ENCODE measurements at places on chromosomes 12 and 14.
A peak's percentile ranks its signal among the peaks of the same experiment; 100 is the strongest.

GRCh38 chr14:103729496-103730448, 14.2 kb downstream of the ZFYVE21 start:
- DNase-seq, result no peak

- no peak for DNase-seq
These were observed 286.6 kb upstream of the PWP1 start for GRCh38 chr12:107399046-107399445.

GRCh38 chr12:124767066-124767821, 96.4 kb downstream of the SCARB1 start:
- peak; percentile 51 for DNase-seq

GRCh38 chr12:10190558-10191388, 11.9 kb downstream of the TMEM52B start:
- DNase-seq, result no peak

- no peak for DNase-seq
These were observed 76.4 kb upstream of the GALNT9 start for GRCh38 chr12:132405742-132406251.

DNA sequence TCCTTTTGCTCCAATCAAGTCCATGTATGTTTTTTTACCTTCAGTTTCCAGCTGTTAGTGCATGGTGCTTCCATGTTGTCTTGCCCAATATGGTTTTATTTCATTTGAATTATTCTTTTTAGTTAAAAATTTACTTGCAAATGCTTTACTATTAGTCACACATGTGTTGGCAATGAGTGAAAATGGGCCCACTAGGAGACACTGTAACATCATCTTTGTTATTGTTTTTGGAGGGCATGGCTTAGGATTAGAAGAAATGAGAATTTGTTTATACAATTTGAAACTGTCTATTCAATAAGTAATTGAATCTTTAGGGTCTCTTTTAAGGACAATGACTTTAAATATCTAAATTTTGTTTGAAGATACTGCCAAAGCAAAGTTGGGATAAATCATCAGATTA, 133.7 kb downstream of the BRMS1L start:
- DNase-seq, result no peak

DNA sequence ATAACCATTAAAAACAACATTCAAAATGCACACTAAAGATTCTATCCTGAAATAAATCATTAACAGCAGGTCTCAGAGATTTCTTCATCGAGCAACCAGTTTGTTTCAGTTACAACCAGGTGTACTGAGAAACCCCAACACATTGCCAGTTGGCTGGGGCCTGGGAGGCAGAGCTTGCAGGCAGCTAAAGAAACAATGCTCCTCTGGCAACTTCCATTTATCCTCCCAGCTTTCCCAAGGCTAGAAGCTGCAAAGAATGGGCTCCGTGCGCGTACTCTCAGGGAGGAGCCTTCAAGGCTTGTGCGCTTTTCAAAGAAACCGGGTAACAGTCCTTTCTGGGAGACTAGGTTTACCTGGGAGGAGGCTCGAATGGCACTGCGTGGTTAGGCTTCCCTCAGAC, 181.6 kb downstream of the MSRB3 start:
- no peak for DNase-seq

DNA sequence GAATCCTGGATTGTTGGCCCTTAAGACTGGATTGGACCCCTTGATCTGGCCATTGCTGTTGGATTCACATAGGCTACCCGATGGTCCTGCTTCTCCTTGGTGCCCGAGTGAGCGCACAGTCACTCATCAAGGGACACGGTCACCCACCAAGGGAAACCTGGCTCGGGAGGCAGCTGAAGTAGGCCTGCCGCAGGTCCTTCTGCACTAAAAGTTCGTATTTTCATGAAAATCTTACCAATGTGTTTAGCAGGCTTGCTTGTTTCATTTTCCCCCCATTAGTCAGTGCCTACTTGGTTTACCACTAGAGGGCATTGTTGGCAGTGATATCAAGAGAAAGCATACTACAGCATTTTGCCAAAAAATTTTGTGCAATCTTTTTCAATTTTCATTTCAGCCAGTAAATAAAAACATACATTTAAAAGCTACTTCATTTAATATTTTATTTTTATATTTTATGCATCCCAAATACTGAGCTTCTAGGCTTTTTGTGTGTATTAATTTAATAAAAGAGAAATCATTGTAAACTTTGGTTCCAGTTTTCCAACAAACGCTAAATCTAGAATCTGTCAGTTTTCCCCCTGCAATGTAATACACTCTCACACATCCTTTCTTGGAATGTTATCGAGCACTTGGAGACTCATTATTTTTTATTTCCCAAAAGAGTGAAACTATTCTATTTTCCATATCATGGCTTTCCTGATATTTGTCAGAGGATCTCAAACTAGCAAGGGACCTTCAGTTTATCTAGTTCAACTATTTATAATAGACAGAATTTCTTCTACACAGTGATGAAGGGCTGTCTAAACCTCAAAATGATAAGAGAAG, 116.7 kb downstream of the LMNTD1 start:
- peak; percentile 2 for DNase-seq

DNA sequence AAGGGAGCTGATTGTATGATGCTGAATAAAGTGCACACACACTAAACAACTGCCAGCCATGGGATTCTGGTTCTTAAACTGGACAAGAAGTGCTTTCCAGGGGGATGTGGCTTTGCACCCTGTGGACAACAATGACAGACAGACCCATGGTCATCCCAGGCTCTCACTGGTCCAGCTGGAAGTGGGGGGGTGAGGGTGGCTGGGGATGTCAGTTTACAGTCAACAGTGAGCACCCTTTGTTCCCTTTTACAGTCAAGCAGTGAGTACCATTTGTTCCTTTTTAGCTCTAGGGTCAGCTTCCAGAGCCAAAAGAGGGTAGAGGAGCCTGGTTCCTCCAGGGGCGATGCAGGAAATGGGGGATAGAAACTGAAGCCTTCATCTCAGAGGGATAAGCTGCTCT, 100.7 kb downstream of the SMOC1 start:
- no peak for DNase-seq

- DNase-seq, result no peak
These were observed 572.3 kb downstream of the ETNK1 start for GRCh38 chr12:23197266-23197665.

DNA sequence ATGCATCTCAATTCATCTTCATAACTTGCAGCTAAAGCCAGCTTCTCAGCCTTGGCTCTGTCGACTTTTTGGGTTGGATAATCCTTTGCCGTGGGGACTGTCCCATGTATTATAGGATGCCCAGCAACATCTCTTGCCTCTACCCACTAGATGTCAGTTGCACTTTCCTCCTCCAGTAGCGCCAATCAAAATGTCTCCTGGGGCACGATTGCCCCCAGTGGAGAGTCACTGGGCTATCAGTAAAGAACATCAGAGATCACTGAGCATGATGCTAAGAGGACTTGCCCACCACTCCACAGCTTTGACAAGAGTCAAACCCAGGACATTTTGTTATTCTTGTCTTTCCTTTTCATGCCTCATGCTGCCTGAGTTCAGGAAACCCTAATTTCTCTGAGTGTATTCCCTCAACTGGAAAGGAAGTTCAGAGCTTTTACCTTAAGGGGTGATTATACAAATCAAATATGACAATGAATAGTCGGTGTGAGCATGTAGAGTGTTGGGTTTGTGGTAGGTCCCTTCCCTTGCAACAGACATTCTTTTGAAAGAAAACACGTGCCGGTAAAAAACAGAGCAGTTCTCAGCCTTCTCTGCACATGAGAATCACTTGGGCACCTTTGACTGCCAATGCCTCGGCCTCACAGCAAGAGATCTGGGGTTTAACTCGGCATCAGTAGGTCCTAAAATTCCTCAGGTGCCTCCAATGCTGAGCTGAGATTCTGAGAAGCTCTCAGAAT, 980.6 kb downstream of the VRK1 start:
- DNase-seq, result no peak

- no peak for DNase-seq
These were observed 29.7 kb downstream of the R3HDM2 start for GRCh38 chr12:57401165-57401564.

DNA sequence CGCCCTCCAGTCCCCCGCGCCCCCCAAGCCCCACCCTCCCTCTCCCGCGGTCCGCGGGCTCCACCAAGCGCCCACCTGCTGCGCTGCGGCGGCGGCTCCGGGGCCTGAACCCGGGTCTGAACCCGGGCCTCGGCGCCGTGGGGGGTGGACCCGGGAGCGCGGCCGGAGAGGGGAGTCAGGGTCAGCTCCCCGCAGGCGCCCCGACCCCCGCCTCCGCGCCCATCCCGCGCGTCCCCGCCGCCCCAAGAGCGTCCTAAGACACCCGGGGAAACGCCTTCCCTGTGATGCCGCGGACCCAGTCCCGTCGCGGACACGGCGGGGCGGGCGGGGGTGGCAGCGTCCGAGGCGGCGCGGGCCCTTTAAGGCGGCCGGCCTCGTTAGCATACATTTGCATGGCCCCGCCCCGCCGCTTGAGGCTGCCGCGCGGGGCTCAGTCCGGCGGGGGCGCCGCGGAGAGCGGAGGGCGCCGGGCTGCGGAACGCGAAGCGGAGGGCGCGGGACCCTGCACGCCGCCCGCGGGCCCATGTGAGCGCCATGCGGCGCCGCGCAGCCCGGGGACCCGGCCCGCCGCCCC, at the start of gene MMP17:
Gene MMP17, plus strand, starts transcription at position 433 of the 574 bp plus-strand sequence. Its CDS starts 102 bp downstream, at position 535.
- DNase-seq, result no peak

- no peak for DNase-seq
These were observed 82.7 kb upstream of the SFSWAP start for GRCh38 chr12:131628023-131628740.

DNA sequence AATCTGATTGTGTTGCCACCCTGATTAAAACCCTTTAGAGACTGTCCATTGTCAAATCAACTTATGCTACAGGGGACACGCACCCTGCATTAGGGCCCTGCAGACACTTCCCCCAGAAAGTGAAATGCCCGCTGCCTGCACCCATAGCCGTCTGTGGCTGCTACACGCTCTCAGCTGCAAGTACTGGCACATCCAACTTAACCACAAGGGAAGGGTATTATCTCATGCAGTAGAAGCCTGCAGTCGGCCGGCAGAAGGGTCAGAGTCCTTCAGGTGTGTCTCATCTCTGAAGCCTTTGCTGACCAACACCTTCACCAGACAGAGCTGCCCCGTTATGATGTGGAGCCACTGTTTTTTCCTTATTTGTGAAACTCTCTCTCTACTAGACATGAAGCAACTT, 20.8 kb downstream of the CFAP251 start:
- DNase-seq, result no peak

DNA sequence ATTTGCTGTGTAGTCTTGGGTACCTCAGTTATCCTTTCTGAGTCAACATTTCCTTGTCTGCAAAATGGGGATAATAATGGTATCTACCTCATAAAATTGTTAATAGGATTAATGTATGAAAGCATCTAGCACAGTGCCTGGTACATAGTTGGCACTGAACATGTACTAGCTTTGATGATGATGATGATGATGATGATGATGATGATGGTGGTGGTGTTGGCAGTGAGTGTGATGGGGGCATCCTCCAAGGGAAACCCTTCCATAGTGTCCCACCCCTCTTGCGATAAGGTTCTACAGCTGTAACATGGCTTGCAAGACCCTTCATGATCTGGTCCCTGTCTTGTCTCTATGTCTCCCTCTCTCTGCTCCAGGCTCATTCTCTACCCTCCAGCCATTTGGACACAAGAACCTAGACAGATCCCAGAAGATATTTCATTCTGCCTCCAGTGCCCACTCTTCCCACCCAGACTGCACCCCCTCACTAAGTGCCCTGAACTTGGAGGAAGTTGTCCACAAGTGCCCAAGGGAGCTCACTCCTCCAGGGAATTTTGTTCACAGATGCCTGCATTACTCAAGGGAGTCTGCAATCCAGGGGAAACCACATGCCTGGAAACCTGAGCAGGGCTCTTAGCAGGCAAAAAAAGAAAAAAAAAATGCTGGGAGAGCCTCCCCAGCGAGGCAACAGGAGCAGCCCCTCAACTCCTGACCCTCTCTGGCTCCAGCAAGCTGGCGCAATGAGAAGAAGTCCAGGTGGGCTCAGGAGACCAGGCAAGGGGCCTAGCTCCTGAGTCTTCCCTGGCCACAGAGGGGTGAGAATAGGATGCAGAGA, 10.1 kb upstream of the BDKRB1 start:
- no peak for DNase-seq

DNA sequence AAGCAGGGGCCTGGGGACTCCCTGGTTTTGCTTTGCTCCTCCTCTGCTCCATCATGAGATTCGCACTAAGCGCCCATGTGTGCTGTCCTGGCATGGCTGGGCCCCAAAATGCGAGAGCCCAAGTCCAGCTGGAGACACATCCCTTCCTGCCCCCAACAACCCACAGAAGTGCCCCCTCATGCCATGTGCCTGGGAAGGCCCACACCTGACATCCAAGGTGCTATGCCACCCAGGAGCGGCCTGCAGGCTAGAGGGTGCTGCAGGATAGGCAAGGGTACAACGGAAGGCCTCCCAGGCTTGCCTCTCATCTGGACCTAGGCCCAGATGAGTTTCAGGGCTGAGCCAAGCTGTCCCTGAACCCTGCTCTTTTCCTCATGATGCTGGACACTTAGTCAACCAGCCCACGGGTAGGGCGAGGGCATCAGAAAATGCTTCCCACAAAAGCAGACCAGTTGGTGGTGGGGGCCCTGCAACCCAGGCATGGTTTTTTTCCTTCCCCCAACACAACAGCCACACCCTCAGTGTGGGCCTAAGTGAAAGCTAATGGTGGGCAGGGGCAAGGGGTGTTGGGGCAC, 13.2 kb upstream of the KRT80 start:
- DNase-seq, result no peak

DNA sequence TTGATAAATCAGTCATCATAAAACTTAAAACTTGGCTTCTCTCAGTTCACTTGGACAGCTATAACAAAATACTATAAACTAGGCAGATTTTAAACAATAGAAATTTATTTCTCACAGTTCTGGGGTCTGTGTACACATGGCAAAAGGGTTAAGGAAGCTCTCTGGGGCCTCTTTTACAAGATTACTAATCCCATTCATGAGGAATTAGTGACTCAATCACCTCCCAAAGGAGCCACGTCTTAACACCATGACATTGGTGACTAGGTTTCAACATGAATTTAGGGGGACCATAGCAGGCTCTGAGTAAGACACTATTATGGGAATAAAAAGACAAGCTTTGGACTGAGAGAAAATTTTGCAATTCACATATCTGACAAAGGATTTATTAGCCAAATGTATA, 436.5 kb downstream of the PDZRN4 start:
- DNase-seq, result no peak

DNA sequence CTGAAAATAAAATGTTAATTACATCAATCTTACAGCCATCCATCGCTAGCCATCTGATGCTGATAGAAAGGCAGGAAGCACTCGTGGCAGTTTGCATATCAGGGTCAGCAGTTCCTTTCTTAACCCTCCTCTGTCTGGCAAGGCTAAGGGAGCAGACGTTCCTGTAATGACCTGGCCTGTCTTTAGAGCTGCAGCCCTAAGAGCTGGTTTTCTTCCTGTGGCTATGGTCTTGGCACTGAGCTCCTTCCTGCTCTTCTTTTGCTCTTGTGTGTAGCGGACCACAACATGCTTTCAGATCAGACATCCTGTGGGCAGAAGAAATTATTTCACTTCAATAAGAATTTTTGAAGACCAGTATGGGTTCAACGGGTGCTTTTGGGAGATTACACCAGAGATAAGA, 170.4 kb downstream of the DAD1 start:
- no peak for DNase-seq

All from NCI-H1092 (cell line).